ENCODE measurements at places on chromosomes 5 and 9. TPM values are rescaled to one million over a fixed set of nuclear protein-coding genes. Genes with fewer than 3 reads are reported as not detected.

LMBRD2 gene
- 7.3 TPM for total RNA-seq

GPBP1 gene
- total RNA-seq, result 106 TPM

GRCh38 chr9:131051592-131052517, 42.9 kb downstream of the LAMC3 start:
- DNase-seq, result no peak
- no peak overlapping the region for H3K4me3 ChIP-seq
- H3K36me3 ChIP-seq, result no peaks in the 10 kb centered on the region
- H3K27me3 ChIP-seq, result no peaks in the 10 kb centered on the region

DNA sequence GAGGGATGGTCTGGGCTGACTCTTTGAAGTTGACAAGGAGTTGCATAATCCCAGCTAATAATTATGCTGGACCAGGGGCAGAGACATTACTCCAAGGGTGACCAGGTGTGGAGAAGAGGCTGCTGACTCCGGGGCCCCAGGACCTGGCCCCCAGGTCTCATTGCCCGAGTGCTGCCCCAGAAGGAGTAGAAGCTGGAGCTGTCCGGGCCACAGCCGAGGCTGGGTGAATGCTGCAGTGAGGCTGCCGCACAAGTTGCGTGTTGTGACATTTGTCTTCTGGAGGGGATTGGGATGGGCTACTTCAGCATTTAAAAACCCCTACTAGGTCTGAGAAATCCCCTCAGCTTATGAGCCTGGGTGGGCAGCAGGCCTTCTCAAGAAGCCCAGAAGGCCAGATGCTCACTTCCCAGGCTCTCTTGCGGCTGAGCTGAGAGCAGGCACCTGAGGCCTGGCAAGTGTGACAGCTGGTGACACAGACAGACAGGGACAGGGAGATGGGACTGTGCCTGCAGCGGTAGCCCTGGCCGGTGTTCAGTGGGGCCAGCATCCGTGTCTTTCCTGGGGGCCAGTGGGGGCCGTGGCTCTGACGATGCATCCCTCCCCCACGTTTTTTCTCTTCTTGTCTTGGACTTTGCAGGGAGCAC, 122.8 kb downstream of the KCNIP1 start:
- no peaks in the 10 kb centered on the region for H3K4me1 ChIP-seq
- H3K36me3 ChIP-seq, result no peaks in the 10 kb centered on the region
- H3K4me3 ChIP-seq, result no peak overlapping the region
- H3K27me3 ChIP-seq, result no peaks in the 10 kb centered on the region

GRCh38 chr5:92402045-92402444, 1018.9 kb upstream of the ARRDC3 start:
- no peak for DNase-seq
- H3K4me3 ChIP-seq, result no peak overlapping the region
- no peaks in the 10 kb centered on the region for H3K27me3 ChIP-seq
- no peaks in the 10 kb centered on the region for H3K36me3 ChIP-seq

DNA sequence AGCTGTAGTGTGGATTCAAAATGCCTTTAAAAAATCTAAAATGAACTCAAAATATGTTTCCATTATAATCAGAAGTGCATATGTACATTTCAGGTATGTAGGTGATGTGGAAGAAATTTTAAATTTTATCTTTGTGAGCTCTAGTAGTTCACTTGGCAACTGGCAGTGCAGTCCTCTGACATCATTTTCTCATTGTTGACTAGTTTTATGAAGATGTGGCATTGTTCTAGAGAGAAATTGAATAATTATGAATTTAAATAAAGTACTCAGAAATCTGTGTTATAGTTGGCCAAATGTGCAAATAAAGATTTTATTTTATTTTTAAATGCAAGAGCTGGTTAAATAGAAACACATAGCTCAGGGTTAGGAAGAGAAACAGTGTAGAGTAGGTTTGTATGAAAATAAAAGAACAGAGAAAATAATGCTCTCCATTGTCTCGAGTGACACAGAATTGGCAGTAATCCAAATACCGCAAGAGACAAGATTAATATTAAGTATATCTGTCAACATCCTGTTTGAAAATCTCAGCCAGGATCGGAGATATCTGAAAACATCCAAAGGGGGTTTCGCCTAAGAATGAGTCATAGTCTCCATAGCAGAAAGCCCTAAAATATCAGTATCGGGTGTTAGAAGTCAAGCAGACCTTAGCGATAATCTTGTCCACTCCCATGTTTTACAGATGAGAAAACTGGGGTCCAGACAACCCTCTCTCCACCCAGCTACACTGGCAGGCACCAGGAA, 189.4 kb downstream of the CCDC192 start:
- H3K27ac ChIP-seq, result no peak overlapping the region
- H3K36me3 ChIP-seq, result no peaks in the 10 kb centered on the region
- DNase-seq, result no peak
- H3K4me3 ChIP-seq, result no peak overlapping the region
- no peaks in the 10 kb centered on the region for H3K4me1 ChIP-seq

DNA sequence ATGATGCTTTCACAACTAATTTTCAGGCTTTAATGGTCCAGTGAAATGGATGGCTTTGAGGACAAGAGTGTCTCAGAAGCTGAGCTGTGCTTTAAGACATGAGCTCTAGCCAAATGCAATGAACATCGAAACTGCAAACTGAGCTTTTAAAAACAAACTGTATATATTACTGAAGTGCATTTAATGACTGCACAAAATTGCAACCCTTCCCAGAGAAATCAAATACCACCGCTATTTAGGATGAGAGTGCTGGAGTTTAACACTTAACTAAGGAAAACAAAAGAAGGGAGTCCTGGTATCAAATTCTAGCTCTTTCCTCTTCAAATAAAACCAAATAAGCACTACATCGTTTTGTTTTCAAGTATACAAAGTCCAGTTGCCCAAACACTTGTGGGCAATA, 163.9 kb downstream of the SLF1 start:
- H3K27ac ChIP-seq, result no peak overlapping the region
- no peak overlapping the region for H3K4me3 ChIP-seq
- no peaks in the 10 kb centered on the region for H3K27me3 ChIP-seq
- H3K36me3 ChIP-seq, result no peaks in the 10 kb centered on the region

DNA sequence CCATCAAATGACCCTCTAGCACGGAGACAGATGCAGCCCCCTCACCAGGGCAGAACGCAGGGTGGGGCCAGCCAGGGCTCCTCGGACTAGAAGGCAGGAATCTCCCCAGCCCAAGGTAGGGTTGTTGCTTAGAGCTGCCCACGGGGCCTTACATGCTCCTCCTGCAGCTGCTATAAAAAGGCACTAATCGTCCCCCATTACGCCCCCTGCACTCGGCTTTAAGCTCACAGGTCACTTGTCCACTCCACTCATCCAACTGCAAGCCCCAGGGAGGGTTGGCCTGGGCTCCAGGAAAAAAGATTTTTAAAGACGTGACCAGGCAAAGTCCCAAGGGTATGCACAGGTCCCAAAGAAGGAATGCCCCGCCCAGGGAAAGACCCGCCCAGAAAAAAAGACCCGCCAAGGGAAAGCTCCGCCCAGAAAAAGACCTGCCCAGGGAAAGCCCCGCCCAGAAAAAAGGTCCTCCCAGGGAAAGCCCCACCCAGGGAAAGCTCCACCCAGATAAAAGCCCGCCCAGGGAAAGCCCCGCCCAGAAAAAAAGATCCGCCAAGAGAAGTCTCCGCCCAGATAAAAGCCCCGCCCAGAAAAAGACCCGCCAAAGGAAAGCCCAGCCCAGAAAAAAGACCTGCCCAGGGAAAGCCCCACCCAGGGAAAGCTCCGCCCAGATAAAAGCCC, 11.1 kb downstream of the GRIN1 start:
- DNase-seq, result no peak
- H3K4me1 ChIP-seq, result no peaks in the 10 kb centered on the region
- no peaks in the 10 kb centered on the region for H3K27me3 ChIP-seq
- H3K36me3 ChIP-seq, result no peaks in the 10 kb centered on the region

- H3K36me3 ChIP-seq, result no peaks in the 10 kb centered on the region
- peak; percentile 97 for DNase-seq
- peak overlapping the region; percentile 80 for H3K27ac ChIP-seq
- H3K4me1 ChIP-seq, result peaks cover 17% of the 10 kb centered on the region
- peak overlapping the region; percentile 80 for H3K4me3 ChIP-seq
- no peaks in the 10 kb centered on the region for H3K27me3 ChIP-seq
Measured at GRCh38 chr5:147453875-147454814, 55.7 kb downstream of the DPYSL3 start.
